Activated CD4-positive, alpha-beta T cell treated with anti-CD3 and anti-CD28 coated beads for 24 hours (primary cell): ENCODE measurements at places on chromosomes 3 and 15.

DNA sequence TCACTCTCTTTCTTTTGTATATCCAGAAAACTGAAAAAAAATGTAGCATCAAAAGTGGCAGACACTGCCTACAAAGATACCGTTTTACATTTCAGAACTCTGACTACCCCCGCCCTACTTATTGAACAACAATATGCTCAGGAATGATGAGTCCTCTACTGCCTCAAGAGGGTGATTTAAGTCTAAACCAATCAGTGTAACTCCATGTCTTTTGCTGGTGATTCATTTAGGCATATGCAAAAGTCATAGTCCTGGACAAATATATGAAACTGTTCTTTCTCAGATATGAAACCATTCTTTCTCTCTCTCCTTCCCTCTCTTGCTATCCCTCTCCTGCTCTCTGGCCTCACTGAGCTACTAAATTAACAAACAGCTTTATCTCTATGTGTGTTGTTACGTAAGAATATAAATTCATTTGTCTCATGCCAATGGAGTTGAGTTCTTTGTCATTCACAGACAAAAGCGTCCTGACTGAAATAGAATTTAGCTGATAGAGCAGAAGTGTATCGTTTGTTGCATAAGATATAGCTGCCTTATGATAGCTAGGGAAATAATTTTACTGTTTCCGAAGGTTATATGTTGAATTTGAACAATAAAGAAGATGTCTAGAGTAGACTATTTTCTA lies 133.7 kb upstream of the OSTN start:
- DNase-seq: no peak

DNA sequence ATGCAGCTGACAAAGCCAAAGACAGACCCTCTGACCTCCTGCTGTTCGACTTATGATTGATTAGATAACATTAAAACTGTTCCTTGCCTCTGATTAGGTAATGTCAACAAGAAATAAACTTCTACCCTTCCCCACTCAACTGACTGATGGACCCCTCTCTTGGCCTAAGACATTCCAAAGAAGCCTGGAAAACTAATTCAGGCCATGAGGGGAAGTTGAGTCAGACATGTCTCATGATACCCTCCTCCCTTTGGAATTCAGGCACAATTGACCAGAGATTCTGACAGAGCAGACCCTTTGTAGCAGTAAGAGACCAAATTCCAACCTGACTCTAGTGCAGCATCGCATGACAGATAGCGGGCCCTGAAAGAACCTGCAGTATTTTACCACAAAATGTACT lies 354.5 kb downstream of the OCA2 start:
- no peak for DNase-seq

GRCh38 chr15:101407439-101407838 lies 82.1 kb downstream of the PCSK6 start:
- DNase-seq: no peak

DNA sequence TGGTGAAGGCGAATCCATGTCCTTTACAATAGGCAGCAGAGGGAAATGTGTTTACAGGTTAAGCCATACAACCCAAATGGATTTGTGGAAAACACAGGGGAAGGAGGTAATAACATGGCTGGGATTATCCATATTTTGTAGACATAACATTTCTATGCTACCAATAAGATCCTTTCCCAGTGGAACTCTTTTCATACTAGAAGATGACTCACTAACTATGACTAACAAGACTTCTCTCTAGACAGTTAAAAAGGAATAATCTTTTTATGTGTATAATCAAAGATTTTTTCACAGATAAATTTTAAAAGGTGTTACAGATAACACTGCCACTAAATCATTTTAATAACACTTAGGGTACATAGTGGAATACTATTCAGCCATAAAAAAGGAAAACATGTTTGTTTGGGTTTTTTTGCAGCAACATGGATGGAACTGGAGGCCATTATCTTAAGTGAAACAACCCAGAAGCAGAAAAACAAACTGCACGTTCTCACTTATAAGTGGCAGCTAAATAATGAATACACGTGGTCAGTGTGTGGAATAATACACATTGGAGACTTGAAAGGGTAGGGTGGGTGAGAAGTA lies 39.6 kb downstream of the VPS13C start:
- DNase-seq: no peak

DNA sequence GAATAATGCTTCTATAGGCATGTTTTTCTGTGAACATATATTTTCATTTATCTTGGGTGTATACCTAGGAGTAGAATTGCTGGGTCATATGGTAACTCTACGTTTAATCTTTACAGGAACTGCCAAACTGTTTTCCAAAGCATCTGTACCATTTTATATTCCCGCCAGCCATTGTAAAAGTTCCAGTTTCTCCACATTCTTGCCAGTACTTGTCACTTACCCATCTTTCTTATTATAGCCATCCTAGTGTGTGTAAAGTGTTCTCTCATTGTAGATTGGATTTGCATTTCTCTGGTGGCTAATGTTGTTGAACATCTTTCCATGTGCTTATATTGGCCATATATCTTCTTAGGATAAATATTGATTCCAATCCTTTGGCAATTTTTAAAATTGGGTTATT lies 31.2 kb upstream of the CFAP20DC start:
- DNase-seq: no peak

GRCh38 chr3:45906681-45907407 lies 20.5 kb downstream of the CCR9 start:
- no peak for DNase-seq

DNA sequence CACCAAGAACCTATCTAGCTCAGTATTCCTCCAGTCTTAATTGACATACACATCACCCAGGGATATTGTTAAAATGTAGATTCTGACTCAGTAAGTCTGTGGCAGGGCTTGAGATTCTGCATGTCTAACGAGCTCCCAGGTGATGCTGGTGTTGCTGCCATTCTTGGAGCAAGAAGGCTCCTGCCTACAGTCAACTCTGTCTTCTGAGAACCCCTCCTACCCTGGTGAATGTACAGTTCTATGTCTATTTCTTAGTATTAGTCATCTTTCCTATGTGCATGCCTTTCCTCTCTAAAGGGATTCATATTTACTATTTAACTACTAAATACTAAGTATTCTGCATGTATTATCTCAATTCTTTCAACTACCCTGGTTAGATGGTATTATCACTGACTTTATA lies 268.7 kb downstream of the EDEM1 start:
- no peak for DNase-seq

DNA sequence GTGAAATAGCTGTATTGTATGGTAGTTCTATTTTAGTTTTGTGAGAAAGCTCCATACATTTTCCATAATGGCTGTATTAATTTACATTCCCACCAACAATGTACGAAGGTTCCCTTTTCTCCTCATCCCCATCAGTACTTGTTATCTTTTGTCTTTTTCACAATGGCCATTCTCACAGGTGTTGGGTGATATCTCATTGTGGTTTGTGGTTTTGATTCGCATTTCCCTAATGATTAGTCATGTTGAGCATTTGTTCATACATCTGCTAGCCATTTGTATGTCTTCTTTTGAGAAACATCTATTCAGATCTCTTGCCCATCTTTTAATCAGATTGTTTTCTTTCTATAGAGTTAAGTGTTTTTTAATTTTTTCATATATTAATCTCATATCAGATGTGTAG lies 931.9 kb downstream of the IGSF11 start:
- no peak for DNase-seq
